Stimulated activated CD8-positive, alpha-beta memory T cell treated with anti-CD3 and anti-CD28 coated beads, Interleukin-7, amount 100 ng/mL, for 1 hour (primary cell): ENCODE measurements at places on chromosomes 11 and 22.

DNA sequence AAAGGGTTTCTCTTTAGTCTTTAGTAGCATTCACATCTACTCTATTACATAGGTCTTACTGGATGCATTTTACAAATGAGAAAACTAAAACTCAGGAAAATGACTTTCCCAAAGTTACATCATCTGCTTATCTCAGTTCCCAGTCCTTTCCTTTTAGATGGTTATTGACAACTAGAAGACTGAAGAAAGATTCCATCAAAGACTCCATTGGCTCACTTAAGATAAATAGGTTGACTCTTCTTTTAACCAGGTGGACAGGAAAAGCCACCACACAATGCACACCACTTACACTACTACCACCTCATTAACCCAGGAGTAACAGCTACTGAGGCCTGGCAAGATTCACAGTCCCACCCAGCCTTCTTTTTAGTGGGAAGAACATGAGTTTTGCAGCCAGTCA lies 123.6 kb downstream of the TRIM44 start:
- no peak for DNase-seq

DNA sequence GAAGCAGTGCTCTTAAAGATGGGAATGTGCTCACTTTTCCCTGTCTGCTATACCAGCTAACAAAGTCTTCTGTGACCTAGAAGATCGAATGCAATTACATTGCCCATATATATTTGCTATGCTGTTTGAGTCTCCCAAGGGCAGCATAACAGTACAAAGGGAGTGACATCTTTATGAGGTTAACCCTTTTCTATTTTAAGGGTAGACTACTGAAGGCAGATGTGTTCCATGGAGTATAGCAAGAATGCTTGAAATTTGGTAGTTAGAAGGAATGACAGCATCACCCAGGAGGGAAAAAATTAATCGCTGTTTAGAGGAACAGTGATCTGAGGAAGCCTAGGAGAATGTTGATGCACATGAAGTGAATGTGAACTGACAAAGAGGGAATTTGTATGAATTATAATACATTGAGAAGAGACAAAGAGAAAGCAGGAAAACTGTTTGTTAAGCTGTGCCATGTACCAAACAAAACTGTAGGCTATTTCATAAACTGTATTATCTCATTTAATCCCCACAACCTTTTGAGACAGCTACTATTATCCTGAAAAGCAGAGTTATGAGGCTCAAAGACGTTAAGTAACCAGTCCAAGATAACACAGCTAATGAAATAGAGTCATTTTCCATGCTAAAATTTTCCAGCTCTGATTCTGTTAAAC lies 13.0 kb downstream of the MAML2 start:
- DNase-seq, result no peak

DNA sequence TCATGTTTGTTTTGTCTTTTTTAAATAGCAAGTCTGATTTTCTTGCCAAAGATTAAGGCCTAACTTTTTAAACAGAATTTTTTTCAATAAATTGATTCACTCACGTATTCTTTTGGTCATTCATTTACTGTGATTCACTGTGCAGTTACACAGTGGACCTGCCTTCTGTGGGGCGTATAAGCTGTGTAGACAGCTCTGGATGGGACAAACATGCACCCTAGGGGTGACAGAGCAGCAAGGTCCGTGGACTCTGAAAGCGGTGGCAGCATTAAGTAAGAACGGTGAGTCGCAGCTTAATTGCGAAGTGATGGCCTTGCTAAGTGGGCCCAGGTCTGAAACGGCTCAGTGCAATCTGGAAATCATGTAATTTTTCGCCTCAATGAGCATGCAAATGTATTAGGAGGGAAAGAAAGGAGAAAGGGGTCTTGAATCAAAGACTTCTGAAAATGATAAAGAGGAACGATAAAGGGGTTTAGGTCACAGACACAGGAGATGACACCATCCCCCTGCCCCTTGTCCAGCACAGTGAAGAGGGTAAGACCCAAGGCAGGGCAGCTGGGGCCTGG lies 113.1 kb downstream of the SPATA19 start:
- no peak for DNase-seq

- DNase-seq, result no peak
Measured at GRCh38 chr22:22531770-22532546, 11.9 kb upstream of the ZNF280A start.

DNA sequence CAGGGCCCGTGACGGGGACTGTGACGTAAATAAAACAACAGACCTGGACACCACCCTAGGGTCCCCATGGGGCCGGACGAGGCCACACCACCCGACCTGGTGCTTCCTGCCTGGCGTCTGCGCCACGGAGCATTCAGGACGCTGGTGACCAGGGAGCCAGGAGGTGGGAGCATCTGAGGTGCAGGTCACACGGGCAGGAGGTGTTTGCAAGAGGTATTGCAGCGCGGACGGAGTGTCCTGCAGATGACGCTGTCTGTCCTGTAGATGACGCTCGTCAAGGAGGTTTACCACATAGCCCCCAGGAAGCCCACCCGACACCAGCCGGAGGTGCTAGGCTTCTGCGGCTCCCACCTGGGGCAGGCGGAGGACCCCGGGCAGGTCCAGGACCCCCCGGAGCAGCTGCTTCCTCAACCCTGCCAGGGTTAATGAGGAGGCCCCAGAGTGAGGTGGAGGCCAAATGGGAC lies 986 bp upstream of the MUC5B start:
- no peak for DNase-seq

- no peak for DNase-seq
Measured at GRCh38 chr22:44677871-44678555, 24.0 kb upstream of the PRR5 start.

DNA sequence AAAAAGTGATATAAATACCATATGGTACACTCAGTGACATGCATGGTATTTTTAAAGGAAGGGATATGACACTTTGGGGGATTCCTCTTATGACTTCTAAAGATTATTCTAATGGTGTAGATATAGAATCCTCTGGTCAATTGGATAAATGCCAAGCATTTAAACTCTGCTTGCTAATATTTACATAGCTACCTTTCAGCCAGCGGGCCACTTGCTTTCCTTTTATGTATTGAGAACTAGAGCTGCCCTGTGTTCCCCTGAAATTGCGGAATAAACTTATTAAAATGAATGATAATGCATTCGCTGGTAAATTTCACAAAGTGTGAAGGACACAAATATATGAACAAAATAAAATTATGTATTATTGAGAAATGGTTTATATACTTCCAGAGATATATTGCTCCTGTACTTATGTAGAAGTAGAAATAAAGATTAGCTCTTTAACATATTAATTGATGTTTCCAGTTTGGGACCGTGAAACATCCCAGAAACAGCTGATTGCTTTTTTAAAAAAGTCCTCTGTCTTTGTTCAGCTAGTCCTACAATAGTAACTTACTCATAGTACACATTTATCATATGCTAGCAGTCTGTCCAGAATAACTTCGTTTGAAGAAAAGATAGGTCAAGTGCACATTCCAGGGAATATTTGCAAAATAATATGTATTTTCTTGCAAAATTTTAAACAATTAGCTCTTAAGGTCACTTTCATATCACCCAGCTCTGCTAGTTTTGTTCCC lies 40.1 kb upstream of the CARD18 start:
- DNase-seq, result no peak

DNA sequence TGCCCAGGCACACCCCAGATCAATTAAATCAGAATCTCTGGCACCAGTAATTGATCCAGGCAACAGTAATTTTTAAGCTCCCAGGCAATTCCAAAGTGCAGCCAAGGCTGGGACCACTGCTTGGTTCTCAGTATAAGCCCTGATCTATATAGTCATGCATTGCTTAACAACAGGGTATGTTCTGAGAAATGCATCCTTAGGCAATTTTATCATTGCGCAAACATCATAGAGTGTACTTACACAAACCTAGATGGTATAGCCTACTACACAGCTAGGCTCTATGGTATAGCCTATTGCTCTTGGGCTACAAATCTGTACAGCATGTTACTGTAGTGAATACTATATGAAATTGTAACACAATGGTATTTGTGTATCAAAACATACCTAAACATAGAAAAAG lies 651 bp upstream of the C11orf42 start:
- no peak for DNase-seq

- DNase-seq, result no peak
Measured at GRCh38 chr11:65569164-65569972, 909 bp upstream of the ZNRD2 start.

DNA sequence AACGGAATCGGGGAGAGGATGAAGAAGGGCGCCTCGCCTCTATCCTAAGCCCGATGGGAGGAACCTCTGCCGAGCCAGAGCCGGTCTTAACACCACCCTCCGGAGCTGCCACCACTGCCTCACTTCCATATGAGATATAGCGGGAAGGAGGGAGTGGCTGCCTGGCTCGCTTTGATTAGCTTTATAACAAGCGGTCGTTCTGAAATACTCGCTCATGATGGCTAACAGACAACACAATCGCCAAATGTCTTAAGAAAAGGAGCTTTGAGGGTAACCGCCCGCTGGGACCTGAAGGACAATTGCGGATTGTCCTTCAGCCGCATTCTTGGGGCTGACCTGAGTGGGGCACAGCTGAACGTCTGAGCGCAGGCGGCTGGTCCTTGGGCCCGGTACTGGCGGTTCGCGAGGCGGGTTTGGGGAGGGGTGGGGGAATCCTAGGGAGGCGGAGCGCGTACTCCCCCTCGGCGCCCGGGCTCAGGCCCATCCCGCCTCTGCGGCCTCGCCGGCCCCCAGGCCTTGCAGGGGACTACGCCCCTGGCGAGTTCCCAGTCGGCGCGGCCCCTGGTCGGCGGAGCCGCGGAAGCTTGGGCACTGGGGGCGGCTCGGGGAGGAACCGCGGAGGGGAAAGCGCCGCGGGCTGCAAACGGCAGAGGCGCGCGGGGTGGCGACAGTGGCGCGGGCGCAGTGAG lies at the start of gene PLAAT5:
TSS of gene PLAAT5 (minus strand) at position 617 of the 689 bp plus-strand sequence. CDS start at position 484, 133 bp downstream.
- no peak for DNase-seq

DNA sequence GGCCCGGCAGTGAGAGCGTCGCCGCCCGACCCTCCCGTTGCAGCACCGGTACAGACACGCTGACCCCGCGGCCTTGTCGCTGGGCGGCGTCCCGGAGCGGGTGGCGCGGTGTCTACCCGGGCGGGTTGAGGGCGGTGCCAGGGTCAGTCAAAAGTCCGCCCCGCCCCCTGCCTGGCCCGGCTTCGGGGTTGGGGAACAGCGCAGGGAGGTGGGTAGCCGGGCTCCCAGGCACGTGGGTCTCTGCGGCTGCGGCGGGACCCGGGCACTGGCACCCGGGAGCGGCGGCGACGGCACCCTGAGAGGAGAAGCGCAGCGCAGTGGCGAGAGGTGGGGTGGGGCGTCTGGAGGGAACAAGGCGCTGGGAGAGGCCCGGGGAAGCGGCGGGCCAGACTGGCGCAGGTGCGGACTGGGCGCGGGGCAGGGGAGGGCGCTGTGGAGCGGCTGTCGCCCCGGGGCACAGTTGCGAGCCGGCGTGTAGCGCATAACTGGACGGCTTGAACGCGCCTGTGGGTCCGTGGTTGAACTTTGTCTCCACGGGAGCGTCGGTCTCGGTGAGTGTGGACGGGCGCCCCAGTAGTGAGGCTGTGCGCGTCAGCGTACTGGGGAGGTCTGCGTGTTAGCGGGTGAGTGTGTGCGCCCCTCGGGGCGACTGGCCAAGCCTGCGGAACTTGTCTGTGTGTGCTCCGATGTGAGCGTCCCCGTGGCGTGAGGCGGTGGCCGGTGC lies at the start of gene P2RY2:
TSS of gene P2RY2 (plus strand) at position 176 of the 724 bp plus-strand sequence. CDS start 15,879 bp downstream, outside the sequence.
- no peak for DNase-seq

- no peak for DNase-seq
Measured at GRCh38 chr22:49828599-49828965, 909 bp upstream of the BRD1 start.

DNA sequence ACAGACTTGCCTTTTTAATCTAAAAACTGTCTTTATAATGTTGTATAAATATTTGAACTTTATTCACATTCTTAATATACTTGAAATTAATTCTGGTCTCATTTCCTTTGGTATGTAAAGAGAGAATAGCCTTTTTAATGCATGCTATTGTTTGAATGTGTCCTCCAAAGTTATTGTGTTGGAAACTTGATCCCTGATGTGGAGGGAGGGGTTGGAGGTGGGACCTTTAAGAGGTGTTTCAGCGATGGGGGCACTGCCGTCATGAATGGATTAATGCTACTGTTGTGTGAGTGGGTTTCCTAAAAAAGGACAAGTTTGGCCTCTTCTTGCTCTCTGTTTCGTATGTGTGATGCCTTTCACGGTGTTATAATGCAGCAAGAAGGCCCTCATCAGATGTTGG lies 131.7 kb downstream of the DDX10 start:
- no peak for DNase-seq

GRCh38 chr11:35852056-35852455 lies 91.8 kb upstream of the LDLRAD3 start:
- DNase-seq, result no peak

DNA sequence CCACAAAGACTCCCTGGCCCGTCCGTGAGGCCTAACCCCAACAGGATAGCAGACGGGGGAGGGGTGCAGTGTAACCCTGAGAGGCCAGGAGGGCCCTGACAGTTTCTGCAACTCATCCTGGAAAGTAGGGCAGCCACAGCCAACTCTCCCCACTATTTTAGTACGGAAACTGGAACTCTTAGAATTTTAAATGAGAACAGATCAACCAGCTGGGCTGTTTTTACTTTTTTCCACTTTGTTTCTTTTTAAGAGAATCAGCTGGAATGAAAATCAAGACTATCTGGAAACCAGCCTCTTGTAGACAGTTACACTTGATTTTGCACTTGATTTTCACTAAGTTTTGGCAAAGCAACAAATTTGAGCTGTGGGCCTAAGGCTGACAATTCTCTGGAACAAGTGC lies 42.7 kb upstream of the NRIP3 start:
- no peak for DNase-seq

GRCh38 chr11:119509969-119510401 lies 87.0 kb upstream of the THY1 start:
- no peak for DNase-seq
